Stimulated activated CD8-positive, alpha-beta memory T cell treated with anti-CD3 and anti-CD28 coated beads, Interleukin-15, amount 100 ng/mL, for 24 hours (primary cell): ENCODE measurements at places on chromosomes 7 and 10.

DNA sequence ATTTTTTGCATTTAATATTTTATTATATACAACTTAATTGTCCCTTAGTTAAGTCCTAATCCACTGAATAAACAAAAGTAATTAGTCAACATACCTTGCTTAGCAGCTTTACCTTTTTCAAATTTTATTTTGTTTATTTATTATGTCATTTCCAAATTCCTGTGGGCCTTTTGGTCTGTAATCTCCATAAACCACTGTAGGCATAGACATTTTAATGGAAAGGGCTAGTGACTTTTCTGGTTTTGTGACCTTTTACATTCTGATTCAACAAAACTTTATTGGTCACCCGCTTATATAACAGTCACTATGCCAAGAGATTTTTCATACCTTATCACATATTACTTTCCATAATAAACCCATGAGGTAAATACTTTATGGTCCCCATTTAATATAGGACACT lies 181.3 kb upstream of the PRPS1L1 start:
- DNase-seq: no peak

GRCh38 chr10:69568472-69569395 lies 4.5 kb downstream of the NEUROG3 start:
- DNase-seq: no peak

DNA sequence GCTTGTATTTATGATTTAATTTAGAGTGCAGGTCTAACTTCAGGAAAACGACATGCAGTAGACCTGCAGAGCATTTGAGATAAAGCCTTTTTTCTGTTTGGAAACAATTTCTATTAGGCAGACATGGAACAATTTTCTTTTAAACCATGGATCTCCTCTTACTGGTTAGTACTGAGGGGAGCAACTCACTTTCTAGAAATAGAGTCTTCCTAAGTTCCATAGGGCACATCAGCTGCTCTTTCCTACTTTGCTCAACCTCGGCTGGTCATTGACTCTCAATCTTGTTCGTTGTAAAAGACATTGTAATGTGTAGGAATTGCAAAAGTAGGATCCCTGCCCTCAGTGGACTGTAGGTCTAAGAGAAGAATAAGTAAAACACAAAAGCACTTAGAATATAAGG lies 58.0 kb downstream of the PLXDC2 start:
- no peak for DNase-seq

DNA sequence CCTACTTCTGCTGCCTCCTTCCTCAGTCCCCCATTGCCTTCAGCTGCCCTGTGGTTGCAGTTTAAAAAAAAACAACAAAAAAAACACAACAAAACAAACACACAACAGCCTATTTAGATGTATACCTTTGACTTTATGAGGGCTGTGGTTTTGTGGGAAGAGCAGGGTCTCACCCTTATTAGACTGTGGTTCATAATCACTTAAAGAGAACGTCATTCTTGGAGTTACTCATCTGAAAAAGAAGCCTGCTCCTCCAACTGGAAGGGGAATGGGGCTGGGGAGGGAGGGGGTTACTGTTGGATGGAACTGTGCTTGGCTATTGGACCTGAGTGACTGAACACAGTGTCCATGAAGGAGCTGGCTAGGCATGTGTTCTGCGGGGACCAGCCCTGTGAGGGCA lies 48.1 kb downstream of the SDK1 start:
- DNase-seq: no peak

GRCh38 chr7:124773339-124773738 lies 7.7 kb upstream of the GPR37 start:
- DNase-seq: no peak

DNA sequence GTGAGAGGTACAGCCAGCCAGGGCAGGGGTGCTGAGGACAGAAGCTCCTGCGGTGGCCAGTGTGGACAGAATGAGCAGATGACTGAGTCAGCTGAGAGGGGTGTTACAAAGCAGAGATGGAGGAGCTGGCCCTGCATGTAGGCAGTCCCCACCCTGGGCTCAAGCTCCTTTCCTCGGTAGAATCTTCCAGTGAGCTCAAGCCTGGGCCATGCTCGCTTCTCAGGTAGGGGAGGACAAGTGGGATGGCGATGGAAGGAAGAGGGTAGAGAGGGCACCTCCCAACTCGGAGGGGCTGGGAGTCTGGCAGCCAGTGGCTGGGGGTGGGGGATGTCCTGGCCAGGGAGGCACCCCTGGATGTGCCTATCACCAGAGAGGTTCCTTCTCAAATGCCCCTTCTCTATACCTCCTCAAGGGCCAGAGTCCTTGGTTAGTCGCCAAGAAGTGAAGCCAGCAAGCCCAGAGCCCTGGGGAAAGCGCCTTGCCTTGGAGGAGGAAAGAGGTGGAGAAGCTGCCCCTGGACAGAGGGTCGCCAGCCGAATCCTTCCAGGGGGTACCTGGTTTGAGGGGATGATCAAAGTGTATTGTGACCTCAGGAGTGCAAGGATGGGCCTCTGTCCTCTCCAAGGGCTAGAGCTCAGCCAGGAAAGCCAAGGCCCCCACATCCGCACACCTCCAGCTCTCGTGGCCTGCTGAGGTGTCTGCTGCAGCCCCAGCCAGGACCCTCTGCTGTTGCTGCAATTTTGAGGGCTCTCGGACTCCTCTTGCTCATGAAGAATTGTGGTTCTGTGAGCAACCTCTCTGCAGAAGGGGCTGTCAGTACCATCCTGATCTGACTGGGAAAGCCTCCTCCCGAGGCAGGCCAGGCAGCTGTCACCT lies 88.6 kb upstream of the MACROH2A2 start:
- no peak for DNase-seq

DNA sequence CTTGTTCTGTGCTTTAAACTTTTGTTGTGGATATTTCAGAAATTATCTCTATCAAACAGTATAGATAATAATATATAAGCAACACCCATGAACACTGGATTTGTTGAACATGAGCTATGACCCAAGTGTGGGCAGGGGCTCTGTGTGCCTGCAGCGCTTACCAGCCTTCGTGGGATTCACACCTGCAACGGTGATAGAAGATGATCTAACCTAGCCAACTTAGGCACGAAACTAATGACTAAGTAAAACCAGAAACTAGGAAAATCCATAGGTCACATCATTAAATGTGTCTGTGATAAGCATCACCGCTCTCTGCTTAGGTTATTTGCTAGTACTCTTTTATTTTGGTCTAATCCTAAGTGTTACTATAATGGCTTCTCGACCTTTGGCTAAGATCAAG lies 18.0 kb downstream of the SPAG6 start:
- DNase-seq: no peak

- no peak for DNase-seq
These were observed 14.3 kb downstream of the CHST3 start for GRCh38 chr10:71978476-71978875.

- no peak for DNase-seq
These were observed 260.1 kb downstream of the WDR37 start for GRCh38 chr10:1316121-1316808.
